Activated T-cell treated with anti-CD3 and anti-CD28 coated beads for 4 hours (primary cell): ENCODE measurements at places on chromosomes 4 and X.

DNA sequence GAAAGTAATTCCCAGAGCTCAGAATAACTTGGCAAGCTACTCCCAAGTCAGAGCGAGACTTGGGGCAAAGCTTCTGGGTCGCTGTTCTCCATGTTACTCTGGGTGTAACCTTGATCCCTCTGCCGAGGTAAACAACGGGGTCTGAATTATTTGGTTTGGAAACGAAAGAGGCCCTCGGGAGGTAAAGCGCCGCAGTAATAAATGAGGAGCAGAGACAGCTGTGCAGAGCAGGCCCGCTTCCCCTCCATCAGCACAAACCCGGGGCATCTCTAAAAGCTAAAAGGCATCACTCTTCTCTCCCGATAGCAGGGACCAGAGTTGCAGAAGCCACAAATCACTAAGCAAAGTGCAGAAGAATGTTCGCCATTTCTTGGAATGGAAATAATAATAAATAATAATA, 561.5 kb downstream of the BCOR start:
- DNase-seq = no peak

DNA sequence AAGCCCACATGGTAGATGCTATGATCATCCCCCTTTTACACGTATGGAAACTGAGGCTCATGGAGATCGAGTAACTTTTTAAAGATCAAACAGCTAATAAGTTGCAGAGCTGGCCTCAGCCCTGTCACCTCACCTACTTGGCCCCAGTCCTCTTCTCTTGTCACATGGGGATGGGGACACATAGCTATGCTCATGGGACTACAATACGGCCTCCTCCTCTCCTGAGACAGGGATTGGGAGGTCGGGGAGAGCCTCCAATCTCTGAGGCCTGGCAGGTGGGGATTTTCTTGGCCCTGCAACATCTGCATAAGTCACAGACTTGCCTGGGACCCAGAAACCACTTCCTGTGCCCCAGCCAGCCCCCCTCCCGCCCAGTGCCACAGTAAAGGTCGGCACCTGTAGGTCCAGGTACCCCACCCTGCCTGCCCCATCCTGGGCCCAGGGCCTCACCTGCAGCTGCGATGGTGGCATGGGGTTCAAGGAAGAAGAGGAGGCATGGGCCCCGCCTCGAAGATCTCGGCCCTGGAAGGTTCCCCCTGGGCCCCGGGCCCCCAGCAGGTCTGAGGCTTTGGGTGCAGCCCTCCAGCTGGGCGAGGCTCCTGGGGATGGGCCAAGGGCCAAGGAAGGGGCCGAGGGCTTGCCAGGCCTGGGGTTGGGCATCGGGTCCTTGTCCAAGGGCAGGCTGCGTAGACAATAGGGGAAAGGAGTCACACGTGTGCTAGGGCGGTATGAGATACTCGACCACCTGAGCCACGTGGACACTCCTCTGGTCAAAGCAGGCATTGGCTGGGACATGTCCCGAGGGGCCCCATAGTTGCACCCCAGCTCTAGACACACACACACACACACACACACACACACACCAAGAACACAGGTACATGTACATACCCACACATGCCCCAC, 6.4 kb downstream of the FOXP3 start:
- no peak for DNase-seq

- no peak for DNase-seq
These were observed 135.7 kb downstream of the ZNF330 start for GRCh38 chr4:141356321-141356962.

DNA sequence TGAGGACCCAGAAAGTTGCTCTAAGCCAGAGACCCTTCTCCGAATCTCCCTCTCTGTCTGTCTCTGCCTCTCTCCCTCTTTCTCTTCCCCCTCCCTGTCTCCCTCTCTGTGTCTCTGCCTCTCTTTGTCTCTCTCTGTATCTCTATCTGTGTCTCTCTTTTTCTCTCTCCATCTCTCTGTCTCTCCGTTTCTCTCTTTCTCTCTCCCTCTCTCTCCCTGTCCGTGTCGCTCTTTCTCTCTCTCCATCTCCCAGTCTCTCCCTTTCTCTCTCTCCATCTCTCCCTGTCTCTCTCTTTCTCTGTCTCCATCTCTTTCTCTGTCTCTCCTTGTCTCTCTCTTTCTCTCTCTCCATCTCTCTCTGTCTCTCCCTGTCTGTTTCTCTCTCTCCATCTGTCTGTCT, 2.6 kb upstream of the SHOX start:
- no peak for DNase-seq

GRCh38 chr4:110085131-110085530, 113.3 kb downstream of the ELOVL6 start:
- DNase-seq = no peak
